CD4-positive, alpha-beta T cell treated with Interleukin-21 for 1 hour (primary cell): ENCODE measurements at places on chromosomes 2 and 18.

- DNase-seq, result no peak
Measured at GRCh38 chr2:152186262-152186661, 10.7 kb upstream of the STAM2 start.

- DNase-seq, result no peak
Measured at GRCh38 chr18:77407733-77408132, 158.1 kb downstream of the GALR1 start.

DNA sequence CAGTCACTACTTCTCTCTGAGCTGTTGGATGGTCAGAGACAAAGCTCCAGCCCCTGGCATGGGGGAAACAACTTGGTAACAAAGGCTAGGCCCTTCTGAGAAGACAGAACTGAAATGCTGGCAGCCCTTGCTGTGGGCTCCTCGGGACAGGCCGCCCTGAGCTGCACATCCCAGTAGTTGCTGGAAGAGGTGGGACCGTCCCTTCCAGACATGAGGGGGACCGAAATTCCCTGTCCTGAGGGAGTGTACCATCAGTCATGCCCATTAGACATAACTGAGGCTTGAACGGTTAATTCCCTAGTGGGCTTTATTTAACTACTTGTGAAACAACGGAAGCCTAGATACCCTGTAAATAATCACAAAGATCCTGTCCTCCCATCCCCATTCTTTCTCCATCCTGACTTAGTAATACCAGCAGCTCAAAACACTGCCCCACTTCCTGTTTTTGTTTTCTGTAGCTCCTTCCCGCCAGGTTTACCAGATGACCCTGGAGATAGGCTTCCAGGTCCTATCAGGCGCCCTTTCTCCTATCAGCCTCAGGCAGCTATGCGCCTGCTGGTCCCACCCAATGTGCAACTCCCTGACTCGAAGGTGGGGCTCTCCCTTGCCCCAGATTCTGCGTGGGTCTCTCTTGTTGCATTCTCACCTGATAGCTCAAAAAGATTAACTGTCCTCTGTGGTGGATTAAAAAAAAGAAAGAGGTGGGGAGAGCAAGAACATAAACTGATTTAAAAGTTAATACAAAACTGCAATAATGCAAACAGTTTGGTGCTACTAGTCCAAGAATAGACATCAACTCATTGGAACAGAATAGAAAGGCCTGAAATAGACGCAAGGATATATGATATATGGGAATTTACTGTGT is 37.0 kb upstream of the NT5DC4 start:
- no peak for DNase-seq

DNA sequence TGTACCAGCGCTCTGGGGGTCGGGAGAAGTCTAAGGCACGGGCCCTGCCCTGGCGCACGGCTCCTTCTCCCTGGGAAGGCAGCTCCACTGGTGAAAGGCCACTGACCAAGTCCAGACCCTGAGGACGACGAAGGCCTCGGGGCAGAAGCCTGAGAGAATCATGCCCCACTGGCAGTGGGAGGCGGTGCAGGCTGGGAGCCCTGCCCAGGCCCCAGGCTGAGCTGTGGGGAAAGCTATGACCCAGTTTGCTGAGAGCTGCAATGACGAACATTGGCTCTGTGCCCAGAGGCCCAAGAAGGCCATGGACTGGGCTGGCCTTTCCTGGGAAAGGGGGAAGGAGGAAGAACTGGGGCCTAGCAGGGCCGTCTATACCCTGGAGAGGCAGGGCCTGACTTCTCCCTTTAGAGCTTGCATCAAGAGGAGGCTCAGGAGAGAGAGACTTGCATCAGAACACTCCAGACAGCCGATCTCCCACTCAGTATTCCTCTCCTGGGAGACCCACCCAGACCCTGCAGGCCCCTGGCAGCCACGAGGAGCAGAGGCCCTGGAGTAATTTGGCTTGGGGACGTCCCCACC is 32.9 kb downstream of the HS1BP3 start:
- peak; percentile 9 for DNase-seq

- DNase-seq, result no peak
Measured at GRCh38 chr2:198036029-198036879, 231.9 kb downstream of the PLCL1 start.

DNA sequence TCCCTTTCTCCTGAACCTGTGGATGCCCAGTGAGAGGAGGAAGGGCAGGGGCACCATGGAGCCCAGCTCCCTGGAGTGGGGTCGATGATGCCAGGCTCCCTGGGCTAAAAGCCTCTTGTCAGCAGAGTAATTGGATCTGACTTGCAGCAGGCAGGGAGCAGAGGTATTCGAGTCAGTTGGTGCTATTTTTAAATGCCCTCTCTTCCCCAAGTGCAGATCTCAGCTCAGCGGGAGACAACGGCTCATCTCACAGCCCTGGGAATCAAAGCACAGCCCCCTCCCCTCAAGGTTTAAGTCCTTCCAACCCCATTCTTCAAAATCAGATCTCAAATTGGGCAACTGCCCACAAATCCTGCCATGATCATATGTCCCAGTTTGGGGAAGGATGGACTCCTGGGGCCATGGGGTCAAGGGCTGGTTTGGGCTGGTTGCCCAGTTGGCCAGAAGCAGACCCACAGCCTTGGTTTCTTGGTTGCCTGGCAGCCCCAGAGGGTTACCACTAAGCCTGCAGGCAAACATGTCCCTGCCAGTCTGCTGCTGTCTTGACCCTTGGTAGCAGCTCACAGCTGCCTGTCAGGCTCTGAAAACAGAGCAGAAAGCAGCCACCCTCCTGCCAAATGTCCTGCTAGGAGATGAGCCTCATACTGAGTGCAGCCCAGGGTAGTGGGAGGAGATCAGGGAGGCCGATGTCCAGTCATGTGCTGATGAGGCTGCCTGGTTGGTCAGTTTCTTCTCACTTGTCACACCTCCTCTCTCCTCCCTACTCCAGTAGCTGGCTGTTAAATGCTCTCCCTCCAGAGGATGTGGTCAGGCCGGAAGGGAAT is 244.9 kb downstream of the LOXHD1 start:
- no peak for DNase-seq

- DNase-seq, result no peak
Measured at GRCh38 chr2:120908314-120908975, 172.8 kb downstream of the GLI2 start.

DNA sequence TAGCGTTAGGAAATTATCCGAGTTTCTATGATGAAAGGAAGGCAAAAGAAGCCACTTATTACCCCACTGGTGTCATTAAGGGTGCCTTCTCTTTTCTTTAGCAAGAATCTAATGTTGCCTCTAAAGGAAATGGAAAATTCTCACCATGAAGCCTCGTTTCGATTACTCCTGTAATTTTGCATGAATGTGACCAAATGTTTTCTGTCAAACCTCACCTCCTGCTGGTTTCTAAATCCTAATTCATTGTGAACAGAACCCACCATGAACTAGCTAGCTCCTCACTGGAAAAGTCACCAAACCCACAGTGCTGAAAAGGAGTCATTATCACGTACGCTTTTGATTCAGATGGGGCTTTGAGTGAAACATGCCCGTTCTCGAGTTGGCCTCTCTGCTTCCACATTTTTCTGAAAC is 119.9 kb downstream of the COPS8 start:
- DNase-seq, result no peak

DNA sequence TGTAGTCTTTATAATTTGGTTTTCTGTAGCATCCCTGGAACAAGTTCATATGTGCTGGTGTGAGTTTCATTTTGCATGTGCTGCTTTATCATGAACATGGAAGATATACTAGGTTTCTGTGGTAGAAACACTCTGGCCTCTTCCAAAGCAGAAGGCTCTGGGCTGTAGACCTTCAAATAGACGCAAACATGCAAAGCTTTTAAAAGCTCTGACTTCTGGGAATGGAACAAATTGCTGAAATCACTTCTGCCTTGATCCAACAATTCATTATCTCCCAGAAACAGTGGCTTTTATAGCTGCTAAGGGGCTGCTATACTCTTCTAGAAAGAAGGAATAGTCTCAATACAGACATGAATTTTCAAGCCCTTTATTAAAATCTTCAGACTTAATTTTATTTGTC is 382.2 kb downstream of the LRP1B start:
- no peak for DNase-seq

- DNase-seq, result no peak
Measured at GRCh38 chr2:134574611-134575330, 144.0 kb downstream of the TMEM163 start.

- no peak for DNase-seq
Measured at GRCh38 chr18:10057894-10058791, 144.3 kb downstream of the VAPA start.

- no peak for DNase-seq
Measured at GRCh38 chr2:119553687-119554344, 9.6 kb downstream of the CFAP221 start.

DNA sequence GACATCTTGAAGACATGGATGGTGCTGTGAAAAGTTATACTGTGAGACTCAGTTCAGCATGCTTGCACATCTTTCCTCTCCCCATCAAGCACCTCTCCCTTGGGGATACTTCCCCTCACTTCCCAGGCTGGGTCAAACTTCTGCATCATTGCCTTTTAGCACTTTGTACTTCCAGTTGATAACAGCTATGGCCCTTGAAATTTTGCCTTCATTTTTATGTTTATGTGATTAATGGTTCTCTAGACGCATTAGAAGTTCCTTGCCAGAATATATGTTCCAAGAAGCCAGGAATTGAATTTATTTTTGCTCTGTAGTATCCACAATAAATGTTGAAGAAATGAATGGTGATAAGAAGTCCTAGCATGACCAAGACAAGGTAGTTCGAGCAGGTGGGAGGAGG is 120.9 kb upstream of the ST6GAL2 start:
- no peak for DNase-seq

DNA sequence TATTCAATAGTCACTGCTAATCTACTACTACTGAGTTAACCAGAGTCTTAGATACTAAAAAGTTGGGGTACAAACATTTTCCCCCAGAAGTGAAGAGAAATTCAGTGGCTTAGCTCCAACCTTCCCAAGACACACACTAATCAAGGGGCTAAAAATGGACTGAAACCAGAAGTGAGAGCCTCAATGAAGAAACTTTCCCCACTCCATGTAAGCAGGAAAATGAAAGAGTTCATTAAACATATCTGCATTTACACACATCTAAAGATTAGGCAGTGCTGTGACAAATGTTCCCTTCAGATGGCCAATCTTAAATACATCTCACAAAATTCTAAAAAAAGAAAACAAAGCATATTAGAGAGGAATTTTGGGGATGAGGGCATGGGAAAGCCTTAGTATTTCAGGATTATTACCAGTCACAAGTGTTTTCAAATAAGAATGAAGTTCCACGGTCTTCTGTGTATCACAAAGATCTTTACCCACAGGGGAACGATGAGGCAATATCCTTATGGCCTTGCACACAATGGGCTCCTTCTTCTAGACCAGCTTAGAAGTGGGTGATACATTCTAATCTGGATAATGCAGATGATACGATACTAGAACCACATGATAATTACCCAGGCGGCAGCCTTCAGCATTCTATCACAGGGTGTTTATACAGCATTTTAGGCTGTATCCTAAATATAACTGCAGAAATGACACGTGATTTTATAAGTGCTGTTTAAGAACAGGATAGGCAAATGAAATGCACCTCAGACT is 17.1 kb downstream of the ANKRD44 start:
- DNase-seq, result peak; percentile 58

GRCh38 chr2:136059036-136059472 is 58.9 kb downstream of the CXCR4 start:
- DNase-seq, result no peak

DNA sequence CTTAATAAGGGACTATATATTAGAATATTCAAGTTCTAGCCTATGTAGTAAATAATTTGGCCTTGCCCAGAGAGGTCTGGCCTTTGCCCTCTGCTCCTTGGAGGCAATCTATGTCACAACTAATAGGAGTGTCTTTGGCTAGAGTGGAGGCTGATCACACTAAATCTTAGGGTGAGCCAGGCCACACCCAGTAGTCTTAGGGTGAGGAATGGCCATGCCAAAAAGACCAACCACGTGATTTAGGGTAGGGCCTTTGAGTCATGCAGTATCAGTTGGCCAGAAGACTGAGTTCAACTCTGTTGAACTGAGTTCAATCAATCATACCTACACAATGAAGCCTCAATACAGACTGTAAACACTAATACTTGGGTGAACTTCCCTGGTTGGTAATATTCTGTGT is 26.0 kb upstream of the FLACC1 start:
- no peak for DNase-seq

DNA sequence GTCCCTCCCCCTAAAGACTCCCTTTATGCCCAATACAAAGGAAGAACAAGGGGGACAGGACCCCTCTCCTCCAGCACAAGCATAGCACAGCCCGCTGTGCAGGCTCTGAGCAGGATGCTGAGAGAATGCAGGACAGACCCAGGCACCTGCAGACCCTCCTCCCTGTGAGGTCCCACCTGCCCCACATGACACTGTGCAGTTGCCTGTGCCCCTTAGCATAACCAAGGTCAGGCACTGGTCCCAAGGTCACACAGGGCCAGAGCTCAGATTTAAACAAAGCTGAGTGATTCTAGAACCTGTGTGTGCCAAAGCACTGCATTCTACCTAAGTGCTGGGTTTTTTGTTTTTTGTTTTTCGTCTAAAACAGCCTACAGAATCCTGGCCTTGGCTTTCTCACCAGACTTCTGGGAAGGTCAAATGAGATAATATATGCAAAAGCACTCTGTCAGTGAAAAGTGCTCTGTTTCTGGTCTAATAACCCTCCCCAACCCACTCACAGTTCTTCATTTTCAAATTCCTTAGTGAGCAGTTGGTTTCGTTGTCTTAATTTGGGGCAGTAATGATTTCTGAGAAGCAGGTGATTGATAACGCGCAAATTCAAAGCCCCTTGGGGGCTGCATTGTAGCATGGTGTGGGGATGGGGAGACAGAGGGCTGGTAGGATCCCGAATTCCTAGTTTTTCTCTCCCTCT is 125.7 kb downstream of the KCTD1 start:
- no peak for DNase-seq

DNA sequence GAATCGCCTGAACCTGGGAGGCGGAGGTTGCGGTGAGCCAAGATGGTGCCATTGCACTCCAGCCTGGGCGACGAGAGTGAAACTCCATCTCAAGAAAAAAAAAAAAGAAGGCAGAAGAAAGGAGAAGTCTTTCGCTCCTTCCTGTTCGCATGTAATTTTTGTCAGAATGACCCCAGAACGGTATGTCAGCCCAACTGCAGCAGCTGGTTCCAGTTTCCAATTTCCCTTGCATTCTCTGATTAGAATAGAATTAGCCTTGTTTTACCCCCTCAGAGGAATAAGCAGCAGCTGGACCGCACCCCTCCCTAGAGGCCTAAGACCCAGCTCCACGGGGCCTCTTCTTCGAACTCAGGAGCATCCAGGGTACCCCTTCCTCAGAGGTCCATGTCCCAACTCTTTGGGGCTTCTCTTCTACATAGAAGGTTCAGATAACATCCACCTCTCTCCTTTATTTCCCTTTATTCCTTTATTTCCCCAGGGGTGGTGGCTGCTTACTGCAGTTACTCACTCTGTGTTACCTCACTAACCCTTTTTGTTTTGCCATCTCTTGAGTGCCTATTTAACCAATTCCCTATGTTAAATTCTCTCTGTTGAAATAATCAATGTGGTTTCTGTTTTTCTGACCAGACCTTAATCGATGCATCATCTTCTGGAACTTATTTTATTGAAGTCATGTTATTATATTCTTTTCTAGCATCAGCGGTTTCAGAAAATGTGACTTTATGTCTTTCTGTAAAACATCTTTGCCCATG is 7.2 kb upstream of the PUM2 start:
- DNase-seq, result no peak
